ENCODE measurements at places on chromosomes 1 and 21.

DNA sequence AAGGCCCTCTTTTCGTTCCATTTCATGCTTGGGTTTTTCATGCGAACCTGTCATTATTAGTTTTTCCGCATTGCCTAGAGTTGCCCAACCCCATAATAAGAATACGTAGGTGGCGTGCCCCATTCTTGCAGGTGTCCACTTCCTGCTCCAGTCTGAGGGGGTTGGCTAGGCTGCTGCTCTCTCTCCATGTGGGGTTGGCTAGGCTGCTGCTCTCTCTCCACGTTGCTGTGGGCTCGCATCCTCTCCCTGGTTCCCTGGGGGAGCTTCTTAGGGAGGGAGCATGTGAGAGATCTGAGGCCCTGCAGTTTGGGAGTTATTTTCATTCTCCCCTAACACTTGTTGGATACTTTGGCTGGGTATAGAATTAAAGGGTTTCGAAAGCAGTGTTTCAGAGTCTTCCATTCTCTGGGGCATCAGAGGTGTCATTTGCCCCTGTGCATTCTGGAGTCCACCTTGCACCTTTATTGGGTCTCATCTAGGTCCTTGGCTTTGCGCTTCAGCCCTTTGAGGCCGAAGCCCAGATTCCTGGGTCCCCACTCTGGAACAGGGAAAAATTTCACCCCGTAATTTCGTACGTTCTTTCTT lies 8.6 kb downstream of the C1orf35 start:
- DNase-seq = no peak

DNA sequence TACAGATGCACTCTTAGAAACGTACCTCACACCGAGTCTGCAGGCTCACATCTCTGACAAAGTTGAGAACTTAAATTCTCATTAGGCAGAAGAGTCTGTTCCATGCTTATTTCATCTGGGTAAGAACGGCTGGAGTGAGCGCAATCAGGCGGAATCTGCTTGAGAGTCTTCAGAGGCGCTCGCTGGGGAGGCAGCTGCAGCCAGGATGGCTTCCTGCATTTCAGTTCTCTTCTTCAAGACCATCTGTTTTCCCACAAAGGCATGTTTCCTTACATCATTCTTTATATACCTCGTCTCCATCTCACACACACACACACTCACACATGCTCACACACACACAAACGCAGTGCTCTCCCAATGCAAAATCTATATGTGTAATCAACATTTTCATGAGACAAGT lies 497.1 kb downstream of the AJAP1 start:
- DNase-seq = no peak

- no peak for DNase-seq
These were observed 136.2 kb upstream of the DMRTA2 start for GRCh38 chr1:50559421-50559820.

DNA sequence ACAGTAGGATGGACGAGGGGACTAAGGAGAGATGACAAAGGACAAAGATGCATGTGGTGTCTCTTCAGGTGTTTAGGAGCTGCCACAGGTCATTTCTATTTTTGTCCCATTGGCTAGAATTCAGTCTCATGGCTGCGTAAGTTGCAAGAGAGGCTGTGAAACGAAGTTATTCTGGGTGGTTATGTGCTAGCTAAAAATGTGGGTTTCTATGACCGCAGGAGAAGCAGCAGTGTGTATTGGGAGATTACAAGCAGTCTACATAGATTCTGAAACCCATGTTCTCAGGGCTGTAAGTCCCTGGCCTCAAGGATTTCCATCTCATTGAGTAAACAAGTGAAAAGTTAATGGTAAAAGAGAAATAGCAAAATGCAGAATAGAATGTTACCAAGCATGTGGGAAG lies 110.7 kb downstream of the SPATA46 start:
- DNase-seq = no peak

DNA sequence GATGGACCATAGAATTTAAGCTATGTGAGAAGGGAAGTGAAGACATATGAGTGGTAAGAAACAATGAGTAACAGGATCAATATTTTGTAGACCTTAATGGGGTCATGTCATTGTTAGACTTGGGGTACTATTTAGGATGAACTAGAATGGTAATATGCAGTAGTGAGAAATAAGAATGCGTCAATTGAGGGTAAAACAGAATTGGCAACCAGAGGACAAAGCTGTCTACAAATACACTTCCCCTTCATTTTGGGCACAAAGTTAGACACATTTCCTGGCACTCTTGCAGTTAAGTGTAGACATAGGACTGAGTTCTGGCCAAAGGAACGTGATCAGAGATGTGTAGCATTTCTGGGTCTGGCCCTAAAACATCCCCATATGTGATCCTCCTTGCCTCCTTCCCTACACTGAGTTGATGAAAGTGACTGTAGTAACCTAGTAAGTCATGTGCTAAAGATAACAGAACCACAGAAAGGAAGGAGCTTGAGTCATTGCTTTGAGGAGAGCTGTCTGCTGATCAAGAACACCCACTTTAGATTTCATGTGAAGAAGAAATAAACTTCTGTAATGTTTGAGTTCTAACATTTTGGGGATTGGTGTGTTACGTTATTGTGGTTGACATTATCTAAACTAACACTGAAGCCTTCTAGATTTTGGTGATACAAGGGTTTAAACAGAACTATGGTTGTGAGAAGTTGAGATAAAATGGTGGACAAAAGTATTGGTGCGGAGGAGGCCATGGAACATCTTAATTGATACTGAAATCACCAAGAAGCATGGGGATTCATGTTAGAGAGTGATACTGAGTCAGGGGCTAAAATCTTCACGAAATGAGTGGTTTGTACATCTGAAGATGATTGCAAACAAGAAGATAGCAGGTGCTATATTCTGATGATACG lies 41.7 kb downstream of the CD55 start:
- no peak for DNase-seq

- no peak for DNase-seq
These were observed 1.9 kb upstream of the SYT14 start for GRCh38 chr1:209936125-209936524.

GRCh38 chr21:23690316-23690715 lies 1917.0 kb downstream of the MRPL39 start:
- DNase-seq = no peak

DNA sequence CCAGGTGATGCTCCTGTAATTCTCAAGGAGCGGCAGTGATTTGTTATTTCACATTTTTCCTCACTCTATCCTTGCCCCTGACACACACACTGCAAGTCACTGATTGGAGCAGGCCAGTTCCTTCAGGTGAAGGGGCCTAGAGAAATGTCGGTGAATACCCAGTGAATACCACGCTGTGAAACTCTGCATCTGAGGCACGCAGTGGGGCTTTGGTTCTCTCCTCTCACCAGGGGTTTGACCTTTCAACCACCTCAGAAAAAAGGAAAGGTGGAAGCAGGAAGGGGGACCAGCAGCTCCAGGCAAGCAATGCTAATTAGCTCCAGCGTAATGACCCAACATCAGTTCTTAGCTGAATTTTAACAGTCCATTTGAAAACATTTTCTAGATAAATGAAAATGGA lies 532 bp upstream of the FAM177B start:
- no peak for DNase-seq

GRCh38 chr1:228695015-228695955 lies 40.0 kb upstream of the RHOU start:
- no peak for DNase-seq

- DNase-seq = no peak
These were observed 22.9 kb downstream of the INKA2 start for GRCh38 chr1:111716333-111716732.

GRCh38 chr21:33011462-33011861 lies 14.3 kb upstream of the OLIG2 start:
- DNase-seq = peak; percentile 22

DNA sequence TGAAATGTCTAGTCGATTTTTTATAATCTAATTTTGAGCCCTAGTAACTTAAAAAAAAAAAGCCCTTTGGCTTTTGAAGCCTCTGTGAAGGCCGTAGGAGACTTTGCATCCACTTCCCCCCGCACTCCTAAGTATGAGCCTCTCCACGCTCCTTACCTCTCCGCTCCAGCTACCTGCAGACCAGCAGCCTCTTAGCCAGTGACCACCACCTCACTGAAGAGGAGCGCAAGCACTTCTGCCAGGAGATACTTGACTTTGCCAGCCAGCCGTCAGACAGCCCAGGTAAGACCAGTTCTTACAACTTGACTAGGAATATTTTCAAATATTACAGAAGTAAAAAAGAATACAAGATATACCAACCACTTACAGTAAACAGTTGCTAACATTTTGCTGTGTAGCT lies 27.4 kb upstream of the PWP2 start:
- no peak for DNase-seq

GRCh38 chr21:41008974-41009373 lies 159.0 kb upstream of the BACE2 start:
- DNase-seq = no peak

- DNase-seq = no peak
These were observed 12.1 kb downstream of the FOXD2 start for GRCh38 chr1:47449822-47450552.

DNA sequence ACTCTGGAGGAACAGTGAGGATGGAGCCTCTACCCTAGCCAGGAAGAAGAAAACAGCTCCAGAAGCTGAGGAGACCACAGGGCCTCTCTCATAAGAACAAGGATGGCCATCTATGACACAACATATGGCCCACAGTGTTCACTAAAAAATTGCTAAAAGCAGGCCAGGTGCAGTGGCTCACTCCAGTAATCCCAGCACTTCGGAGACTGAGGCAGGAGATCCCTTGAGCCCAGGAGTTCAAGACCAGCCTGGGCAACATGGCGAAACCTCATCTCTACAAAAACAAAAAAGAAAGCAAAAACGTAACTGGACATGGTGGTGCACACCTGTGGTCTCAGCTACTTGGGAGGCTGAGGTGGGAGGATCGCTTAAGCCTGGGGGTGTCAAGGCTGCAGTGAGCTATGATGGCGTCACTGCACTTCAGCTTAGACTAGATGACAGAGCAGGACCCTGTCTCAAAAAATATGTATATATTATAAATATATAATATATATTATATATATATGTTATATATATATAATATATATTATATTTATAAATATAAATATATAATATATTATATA lies 103.1 kb downstream of the TOMM20 start:
- DNase-seq = no peak

- no peak for DNase-seq
These were observed 470.9 kb downstream of the TTLL7 start for GRCh38 chr1:83527987-83528386.

DNA sequence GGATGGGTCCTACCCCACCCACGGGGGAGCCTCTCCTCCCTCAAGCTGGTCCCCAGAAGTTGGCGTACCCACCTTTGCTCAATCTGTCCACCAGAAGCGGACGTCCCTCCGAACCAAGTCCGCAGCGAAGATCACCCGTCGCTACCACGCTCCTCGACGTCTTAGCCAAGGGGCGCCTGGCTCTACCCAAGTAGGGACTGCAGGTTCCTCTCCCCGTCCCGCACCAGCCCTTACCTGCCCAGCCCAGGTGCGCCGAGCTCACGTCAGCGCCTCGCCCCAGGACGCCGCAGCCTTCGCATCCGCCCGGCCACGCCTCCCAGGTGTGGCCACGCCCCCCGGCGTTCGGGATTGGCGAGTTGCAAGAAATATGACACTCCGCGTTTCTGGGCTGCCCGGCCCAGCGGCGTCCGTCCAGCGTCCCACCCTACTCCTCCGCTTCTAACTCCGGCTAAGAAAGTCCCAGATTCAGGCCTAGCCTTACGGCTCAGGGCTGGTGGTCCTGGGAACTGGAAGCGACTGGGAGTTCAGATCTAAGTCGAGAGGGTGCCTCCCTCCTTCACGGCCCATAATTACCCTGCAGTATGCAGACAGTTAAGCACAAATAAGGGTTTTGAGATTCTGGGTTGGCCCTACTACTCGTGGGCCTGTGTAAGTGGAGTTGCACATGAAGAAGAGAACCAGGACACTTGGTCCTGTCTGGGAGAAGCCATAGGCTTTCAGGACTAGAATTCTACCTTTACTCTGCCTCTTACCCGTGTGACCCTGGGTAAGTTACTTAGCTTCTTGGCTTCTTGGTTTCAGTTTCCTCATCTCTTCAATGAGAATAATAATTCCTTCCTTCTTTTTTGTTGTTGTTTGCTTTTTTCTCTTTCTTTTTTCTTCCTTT lies at the start of gene IRF6:
IRF6 (minus strand) TSS at position 268 of the 886 bp plus-strand sequence. CDS start 4,729 bp downstream, outside the sequence.
- peak; percentile 51 for DNase-seq

DNA sequence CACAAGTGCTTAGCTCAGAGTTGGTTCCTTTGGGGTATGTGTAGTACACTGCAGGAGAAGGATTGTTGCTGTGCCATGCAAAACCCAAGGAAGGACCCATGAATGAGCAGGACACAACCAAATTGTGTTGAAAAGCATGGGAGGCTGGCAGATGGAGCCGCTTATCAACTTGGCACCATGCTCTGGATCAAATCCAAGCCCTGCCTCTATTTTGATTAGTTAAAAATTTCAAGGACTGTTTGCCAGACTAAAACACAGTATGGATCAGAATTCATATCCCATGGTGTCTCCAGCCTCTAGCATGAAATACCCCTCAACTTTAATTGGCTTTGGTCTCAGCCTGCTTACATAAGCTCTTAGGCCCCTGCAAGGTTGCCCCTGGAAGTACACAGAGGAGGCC lies 27.8 kb downstream of the CCDC185 start:
- DNase-seq = no peak

DNA sequence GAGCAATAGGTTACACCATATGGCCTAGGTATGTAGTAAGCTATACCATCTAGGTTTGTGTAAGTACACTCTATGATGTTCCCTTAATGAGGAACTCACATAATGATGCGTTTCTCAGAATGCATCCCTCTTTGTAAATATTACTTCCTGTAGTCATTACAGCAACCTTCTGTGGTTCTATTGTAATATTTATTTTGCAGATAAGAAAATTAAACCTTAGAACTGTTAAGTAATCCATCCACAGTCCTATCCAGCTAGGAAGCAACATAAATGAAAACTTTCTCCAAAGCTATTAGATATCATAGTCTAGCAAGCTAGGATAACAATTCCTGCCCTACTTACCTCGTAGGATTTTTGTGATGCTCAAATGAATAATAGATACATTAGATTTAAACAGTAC lies 88.7 kb downstream of the WLS start:
- no peak for DNase-seq

DNA sequence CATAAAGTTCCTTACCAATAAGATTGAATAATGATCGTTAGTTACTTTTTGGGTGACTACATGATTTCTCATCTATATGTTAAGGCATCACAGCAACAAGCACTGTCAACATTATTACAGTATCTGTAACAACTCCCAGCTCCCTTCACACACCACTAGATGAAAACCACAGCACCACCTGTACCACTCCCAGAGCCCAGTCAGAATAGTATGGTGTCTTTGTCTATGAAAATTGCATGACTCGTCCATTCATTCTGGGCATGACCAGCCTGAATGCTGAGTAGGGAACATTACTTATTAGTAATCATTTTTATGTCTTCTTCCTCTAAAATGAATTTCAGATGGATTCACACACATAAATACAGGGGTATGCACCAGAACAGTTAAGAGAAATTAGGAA lies 7.0 kb downstream of the OLFML2B start:
- no peak for DNase-seq

GRCh38 chr1:196181594-196181878 lies 426.7 kb downstream of the KCNT2 start:
- DNase-seq = no peak
